ENCODE measurements at places on chromosomes 3 and 15.

- no peak for DNase-seq
Measured at GRCh38 chr3:2360815-2361214, 262.1 kb downstream of the CNTN4 start.

DNA sequence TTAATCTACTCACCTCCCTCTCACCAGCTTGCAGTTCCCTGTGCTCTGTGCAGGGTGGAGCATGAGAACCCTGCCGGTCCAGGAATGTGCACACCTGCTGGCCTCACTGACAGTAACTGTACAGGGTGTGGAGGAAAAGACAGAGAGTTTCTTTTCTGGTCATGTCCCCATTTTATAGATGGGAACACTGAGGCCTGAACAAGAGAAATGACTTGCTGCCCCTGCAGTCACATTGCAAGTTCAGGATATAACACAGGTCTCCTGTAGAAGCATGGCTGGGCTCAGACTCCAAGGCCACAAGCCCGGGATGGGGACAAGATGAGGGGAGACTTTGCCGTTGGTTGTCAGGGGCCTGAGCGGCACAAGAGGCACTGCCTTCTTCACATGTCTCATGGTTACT lies 23.3 kb downstream of the SLC28A1 start:
- no peak for DNase-seq

- no peak for DNase-seq
Measured at GRCh38 chr15:58387130-58387529, 44.7 kb upstream of the LIPC start.

- DNase-seq = no peak
Measured at GRCh38 chr15:89317186-89317720, 17.4 kb downstream of the POLG start.

DNA sequence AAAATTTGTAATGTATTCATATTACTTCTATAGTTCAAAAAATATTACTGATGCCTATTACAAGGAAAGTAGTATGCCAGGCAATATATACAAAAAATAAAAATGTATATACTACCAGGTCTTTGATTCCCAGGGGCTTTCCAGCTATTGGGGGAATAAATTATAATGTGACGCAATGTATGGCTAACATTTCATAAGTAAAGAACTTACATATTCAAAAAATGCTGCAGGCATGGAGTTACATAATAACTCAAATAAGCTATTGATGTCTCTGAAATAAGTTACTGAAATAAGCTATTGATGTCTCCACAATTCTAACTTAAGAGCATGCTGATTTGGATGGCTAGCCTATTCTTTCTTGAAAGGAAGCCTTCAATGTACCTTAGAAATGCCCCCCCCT lies 30.2 kb downstream of the MCCC1 start:
- no peak for DNase-seq

- no peak for DNase-seq
Measured at GRCh38 chr15:35979608-35980007, 433.6 kb upstream of the DPH6 start.

GRCh38 chr3:39147711-39148434 lies 5.5 kb downstream of the CSRNP1 start:
- DNase-seq = no peak

GRCh38 chr3:2156244-2156847 lies 57.7 kb downstream of the CNTN4 start:
- no peak for DNase-seq

DNA sequence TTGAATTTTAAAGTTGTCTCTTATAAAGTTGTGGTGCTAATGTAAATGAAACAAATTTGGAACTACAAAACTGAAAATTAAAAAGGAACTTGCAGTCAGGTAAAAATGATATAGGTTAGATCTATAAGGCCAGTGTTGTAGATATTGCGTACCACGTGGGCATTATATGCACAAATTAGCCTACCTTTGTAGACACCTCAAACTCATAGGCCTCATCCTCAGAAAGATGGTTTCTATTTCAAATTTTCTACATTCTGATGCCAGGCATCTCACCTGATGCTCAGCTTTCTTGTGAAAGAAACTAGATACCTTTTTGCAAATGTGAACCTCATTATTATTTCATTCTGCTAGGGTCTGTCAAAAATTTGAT lies 25.6 kb downstream of the TMEM207 start:
- DNase-seq = no peak

GRCh38 chr3:120071259-120071658 lies 23.0 kb downstream of the GSK3B start:
- DNase-seq = no peak

GRCh38 chr3:112615989-112616731 lies 24.8 kb downstream of the CCDC80 start:
- no peak for DNase-seq

GRCh38 chr3:36206956-36207580 lies 173.2 kb upstream of the STAC start:
- DNase-seq = no peak

DNA sequence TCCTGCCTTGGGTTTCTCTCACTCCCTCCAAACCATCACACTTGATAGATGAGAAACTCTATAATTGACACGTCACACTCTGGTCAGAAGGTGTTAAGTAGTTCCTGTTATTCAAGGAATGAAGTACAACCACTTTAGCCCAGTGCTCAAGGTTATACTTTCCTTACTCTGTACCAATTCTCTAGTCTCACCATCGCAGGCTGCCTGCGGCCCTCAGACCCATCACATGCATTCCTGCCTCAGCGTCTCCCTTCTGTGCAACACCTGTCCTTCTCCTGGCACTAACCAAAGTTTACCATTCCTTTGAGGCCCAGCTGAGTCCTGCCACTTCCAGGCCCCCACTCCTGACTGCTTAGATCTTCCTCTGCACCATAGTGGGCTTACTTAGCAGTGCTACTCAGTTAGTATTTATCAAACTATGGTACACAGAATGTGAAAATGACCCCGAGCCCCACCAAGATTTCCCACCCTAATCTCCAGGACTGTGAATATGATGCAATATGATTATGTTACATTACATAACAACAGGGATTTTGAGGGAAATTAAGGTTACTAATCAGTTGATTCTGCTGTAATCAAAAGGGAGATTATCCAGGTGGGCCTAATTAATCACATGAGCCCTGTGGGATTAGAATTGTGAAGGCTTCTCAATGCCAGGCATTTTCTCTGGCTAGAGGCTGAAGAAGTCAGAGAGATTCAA lies 36.2 kb downstream of the SPINK8 start:
- DNase-seq = no peak

GRCh38 chr15:85423256-85423655 lies 42.9 kb downstream of the AKAP13 start:
- no peak for DNase-seq

GRCh38 chr3:39541917-39542329 lies 74.4 kb downstream of the MOBP start:
- no peak for DNase-seq

- no peak for DNase-seq
Measured at GRCh38 chr3:58434990-58435389, 1.4 kb upstream of the PDHB start.

- no peak for DNase-seq
Measured at GRCh38 chr3:94225148-94225865, 162.4 kb downstream of the NSUN3 start.

DNA sequence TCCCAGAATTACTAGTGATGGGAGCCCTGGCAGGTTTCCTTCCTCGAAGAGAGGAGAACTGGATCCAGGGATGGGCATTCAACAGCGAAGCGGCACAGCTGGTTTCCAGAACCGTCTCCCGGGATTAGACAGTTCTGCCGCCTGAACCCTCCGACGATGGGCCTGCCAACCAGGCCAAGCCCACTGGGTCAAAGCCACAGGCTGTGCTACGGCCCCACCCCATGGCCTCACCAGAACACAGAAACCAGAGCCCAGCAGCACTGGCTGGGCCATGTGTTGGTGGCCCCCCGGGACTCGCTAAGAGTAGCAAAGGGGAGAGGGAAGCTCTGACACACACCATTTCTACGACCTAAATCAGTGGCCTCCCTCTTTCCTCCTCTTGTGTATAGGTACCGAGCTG lies 2.2 kb downstream of the C15orf62 start:
- DNase-seq = no peak

- DNase-seq = no peak
Measured at GRCh38 chr3:138458774-138459499, 24.5 kb downstream of the ESYT3 start.

GRCh38 chr3:170690661-170690981 lies 104.7 kb upstream of the SLC7A14 start:
- DNase-seq = no peak

DNA sequence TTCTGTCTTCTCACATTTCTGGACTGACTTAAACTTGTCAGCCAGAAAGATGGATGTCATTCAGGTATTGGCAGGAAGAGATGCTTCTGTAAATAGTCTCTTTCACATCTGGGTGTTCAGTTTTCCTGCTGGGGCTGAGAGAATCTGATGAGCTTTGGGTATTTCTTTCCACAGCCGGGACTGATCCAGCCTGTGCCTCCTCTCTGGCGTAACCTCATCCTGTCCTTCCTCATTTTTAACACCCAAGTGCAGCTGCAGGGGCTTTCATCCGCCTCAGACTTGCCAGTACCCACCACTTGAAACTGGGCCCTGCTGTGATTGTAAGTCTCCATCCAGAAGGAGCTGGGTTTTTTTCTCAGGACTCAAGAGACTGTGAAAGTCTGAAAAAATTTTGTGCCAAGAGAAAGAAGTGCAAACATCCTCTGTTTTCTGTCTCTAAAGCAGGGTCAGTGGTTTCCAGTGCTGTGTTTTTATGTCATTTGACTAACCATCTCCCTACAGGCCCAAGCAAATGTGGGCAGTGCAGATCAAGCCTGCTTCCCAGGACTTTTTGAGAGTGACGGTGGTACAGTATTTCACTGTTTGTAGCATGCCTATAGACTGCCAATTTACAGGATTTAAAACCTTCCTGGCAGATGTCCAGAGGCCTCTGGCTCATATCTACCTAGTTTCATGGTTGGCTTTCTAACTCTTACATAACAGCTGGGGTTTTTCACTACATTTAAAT lies 342.7 kb downstream of the PTPRG start:
- DNase-seq = no peak

GRCh38 chr3:168233001-168233400 lies 137.3 kb upstream of the GOLIM4 start:
- no peak for DNase-seq

DNA sequence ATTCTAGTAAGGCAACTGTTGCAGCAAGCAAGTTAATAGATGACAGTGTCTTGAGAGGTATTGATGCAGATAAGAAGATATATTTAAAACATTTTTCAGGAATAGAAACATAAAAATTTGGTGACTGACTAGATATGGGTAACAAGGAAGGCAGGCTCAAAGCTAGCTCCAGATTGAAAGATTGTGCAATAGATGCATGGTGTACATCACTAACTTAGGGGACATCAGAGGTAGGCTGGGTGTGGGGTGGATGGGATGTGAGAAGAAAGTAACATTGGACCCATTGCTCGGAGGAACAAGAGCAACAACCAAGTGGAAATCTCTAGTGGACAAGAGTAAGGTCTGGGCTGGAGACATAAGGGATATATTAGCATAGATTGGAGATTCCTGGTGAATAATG lies 306.9 kb downstream of the MCTP2 start:
- DNase-seq = no peak

DNA sequence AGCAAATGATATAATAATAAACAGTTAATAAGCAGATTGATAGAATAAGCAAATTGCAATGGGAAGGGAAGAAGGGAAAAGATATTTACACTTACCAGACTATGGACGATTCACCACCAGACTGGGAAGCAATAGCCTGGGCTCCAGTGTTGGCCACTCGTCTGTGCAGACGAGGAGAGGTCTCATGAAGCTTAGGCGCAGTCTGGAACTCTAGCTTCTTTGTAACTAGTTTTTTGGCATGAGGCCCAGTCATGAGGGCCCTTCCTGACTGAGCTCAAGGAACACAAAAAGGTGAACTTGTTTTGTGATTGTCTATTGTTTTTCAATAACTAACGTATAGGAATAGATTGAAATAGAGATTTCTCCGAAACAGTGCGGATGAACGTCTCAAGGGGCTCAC lies 63.3 kb upstream of the GATM start:
- DNase-seq = no peak

DNA sequence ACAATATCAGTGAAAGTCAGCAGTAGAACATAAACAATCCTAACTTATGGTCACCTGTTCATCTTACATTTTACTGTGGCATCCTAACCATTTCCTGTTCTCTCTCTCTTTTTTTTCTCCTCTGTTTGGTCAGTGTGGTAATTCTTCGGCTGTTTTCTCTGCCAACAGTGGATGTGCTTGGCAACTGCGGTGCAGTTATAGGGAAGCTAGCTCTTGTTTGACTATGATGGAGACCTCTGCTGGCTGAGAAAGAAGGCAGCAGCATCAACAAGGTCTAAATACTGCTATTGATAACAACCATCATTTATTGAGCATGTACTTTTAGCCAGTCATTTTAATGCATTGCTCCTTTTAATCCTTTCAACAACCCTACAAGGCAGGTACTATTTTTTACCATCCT lies 723 bp upstream of the DRD3 start:
- no peak for DNase-seq

DNA sequence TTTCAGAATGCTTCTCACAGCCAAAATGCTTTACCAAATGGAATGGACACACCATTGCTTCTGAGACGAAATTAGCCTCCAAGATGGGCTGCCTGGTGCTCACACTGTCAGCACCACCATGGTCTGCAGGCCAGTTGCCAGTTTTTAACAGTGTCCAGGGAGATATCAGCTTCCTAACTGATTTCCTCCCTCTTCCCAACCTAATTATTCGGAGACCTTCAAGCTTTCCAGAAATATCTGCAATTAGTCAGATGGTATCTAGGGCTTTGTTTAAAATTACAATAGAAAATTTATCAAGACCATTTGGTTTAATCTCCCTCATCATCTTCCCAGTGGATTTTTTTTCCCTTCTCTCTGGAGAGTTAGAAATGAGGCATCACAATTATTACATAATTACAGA lies 287.5 kb downstream of the ZPLD1 start:
- DNase-seq = no peak

All from stimulated activated CD8-positive, alpha-beta memory T cell treated with anti-CD3 and anti-CD28 coated beads, Interleukin-7, amount 100 ng/mL, for 1 hour (primary cell).